ENCODE measurements at places on chromosomes 7 and 10.
A peak's percentile ranks its signal among the peaks of the same experiment; 100 is the strongest.

DNA sequence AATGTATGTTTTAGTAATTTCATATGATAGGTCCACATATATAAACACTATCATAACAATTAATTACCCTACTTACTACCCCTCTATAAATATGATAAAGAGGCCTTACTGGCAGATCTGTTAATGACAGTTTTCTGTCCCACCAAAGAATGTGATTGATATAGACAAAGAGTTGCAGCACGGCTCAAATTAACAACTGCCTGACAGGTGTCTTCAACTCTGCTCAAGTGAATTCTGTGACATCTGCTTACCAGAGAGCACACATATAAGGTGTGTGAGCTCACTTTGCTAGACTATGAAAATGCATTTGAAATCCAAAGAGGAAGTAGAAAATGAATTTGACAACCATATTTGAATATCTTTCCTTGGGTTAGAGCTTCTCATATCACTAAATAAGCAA is 36.6 kb downstream of the CACNA2D1 start:
- no peak for DNase-seq

DNA sequence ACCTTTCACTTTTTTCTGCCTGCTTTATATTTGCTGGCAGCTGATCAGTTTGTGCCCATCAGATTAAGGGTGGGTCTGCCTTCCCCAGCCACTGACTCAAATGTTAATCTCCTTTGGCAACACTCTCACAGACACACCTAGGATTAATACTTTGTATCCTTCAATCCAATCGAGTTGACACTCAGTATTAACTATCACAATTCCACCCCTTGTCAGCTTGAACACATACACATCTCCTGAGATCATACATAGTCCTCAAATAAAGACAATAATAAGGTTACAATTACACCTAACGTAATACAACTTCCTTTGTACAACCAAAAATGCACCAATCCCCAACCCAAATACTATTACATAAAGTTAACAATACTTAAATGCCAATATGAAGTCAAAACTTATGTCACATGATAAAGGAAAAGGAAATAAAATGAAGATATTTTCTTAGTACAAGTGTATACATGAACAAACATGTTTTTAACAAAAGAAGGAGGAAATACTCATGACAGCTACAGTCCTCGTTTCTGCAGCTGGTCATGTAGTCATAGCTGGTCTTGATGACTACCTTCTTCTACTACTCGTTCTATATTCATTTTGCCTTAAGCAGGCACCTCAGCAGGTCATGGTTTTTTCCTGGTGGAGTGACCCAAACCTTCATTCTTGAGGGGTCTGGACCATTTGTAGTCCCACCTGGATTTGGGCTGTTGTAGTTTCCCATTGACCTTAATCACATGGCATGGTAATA is 96.7 kb upstream of the CABCOCO1 start:
- no peak for DNase-seq

DNA sequence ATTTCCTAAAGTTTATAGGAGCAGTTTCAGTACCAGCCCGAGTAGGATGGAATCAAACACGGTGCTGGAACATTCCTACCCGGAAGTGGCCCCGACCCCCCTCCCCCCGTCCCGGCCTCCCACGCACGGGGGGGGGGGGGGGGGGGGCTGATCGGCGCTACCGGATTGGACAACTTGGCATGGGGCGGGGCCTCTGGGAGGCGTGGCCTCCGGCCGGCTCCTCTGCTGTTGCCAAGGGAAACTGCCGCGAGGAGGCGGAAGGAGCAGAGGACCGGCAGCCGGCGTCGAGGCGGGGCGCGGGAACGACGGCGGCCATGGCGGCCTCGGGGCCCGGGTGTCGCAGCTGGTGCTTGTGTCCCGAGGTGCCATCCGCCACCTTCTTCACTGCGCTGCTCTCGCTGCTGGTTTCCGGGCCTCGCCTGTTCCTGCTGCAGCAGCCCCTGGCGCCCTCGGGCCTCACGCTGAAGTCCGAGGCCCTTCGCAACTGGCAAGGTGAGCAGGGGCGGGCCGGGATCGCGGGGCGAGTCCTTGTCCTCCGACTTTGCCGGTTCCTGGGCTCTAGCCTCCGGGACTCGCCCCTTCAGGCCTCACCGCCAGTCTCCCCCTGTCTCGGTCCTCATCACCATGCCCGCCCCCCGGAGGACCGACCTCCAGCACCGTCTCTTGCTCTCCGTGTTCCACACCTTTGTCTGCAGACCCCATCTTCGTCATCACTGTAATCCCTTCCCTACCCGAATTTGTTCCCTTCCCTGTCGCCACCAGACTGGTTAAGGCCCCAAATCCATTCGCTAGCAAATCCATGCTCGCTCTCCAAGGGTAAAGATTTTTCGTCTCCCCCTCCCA is at the start of gene RHBDD2:
RHBDD2 (plus strand) TSS at position 266 of the 843 bp plus-strand sequence; CDS start at position 315, 49 bp downstream.
- peak; percentile 95 for DNase-seq

GRCh38 chr10:23723796-23724195 is 284.9 kb downstream of the OTUD1 start:
- no peak for DNase-seq

DNA sequence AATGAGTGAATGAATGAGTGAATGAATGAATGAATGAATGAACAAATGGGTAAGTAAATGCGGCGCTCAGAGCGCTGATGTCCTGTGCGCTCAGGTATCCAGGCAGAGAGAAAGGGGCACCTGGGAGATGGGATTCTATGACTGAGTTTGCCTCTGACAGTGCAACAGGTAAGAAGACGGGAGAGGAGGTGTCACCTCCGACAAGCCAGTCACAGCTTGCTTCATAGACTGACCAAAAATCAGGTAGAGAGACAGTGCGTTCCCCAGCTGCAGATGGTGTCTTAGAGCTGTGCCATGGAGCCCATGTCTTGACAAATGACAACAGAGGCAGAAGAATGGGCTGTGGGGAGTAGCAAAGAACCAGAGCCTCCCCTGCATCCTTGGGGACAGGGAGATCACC is 327.3 kb downstream of the FGFR2 start:
- no peak for DNase-seq

DNA sequence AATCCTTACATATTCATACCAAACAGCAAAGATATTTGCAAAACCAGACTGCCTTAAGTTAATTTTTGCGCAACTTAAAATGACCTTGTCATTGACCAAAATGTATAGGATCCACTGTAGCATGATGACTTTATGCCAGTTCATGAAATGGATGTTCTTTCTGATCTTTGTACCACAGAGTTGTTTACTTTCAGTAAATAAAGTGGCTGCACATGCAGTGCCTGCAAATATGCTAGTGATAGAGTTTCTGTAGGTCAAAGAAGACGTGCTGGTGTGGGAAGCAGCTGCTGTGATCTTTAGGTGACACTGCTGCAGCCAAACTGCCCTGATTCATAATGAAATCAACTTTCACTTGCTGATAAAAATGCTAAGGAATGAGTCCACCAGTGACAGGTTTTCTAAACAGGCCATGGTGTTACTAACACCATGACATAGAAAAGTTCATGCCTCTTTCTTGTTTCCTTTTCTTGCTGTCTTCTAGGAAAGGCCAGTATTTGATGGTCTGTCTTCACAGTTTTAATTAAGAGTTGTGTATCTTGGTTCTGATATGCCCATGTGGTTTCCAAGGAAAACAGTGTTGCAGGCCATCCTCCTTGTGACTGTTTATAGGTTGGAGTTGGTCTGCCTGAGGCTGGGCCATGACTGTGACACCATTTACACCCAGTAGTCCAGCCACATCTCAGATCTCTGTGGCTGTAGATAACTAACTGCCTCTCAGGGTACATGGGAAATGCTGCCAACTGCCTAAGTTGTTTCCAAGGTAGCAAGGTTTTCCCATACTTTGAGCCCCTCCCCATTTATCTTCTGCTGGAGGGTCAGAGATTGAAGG is 62.5 kb downstream of the INSYN2A start:
- DNase-seq: no peak

GRCh38 chr10:32350811-32351350 is 3.9 kb upstream of the EPC1 start:
- no peak for DNase-seq

- no peak for DNase-seq
Observed at GRCh38 chr10:93131986-93132385, 58.3 kb downstream of the CYP26A1 start.

DNA sequence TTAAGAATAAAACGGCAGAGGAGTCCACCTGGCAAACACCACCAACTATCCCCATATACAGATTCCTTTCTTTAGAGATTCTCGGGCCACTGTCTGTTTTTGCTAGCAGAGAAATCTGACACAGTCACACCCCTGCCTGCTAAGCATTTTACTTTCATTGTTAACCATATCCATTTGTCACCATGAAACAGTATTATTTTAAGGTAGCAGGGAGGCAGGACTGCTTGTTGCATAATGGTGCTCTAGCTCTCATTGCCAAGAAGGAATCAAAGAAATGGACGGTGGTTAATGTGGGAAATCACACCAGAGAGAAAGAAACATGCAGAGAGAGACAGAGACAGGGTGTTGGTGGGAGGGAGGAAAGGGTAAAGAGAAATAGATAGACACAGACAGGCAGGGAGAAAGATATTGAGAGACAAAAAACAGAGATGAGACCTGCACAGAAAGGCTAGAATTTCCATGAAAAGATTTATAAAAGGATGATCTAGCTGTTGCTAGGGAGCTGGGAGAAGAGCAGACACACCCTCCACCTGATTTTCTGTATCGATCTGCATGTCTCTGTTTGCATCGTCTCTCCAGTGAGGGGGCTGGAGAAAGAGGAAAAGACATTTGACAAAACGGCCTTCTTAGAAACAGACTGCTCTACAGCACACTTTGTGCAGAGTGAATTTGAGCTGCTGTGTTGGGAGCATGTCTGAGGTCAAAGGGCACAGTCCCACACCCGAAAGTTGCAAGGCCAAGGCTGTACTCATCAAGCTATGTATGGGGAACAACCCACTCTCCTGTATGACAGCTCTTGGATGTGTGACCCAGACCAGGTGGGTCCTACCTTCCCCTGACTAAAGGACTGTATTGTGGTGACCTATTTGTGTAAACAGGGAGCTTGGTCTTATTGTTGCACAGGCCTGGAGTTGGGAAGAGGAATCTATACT is 303.1 kb downstream of the FZD1 start:
- no peak for DNase-seq

DNA sequence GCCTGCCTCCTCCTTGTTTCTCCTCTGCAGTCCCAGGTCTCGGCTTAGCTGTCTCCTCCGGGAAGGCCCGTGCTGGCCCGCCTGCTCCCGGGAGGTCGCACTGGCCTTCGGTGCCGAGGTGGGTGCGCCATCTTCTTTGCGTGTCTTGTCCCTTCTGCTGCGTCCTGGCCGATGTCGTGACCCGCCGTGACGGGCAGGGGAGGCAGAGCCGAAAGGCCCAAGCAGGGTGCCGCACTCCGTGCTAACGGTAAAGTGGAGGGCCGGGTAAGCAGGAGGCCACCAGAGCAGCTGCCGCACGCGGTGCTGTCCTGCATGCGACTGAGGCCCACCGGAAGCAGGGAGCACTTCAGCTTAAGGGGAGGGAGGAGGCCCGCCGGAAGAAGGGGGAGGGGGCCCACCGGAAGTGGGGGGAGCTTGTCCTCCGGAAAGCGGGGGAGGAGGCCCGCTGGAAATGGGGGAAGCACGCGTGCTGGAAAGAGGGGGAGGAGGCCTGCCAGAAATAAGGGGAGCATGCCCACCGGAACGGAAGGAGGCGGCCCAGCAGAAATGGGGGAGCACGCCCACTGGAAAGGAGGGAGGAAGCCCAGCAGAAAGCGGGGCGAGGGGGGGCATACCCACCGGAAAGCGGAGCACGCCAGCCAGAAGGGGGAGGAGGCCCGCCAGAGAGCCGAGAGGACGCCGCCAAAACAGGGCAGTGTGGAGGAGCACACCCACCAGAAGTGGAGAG is 71.4 kb downstream of the PROSER2 start:
- DNase-seq: peak; percentile 72

- no peak for DNase-seq
Observed at GRCh38 chr10:113639966-113640365, 23.9 kb downstream of the NRAP start.

DNA sequence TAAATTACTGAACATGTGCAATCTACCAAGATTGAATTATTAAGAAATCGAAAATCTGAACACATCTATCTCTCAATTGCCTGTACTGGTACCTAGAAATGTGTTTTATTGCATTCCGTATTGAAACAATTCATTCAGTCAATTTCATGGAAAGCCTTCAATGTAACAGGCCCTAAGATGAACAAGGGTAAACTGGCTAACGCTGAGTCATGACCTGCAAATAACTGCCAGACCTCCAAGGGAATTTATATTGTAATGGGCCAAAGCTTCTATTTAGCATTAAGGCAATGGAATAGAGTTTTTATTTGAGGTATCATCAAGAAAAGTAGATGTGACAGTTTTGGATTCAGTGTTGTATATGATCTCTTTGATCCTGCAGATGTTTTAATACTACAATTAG is 49.9 kb upstream of the CD36 start:
- DNase-seq: no peak
